ENCODE measurements at places on chromosomes 2 and 18.

DNA sequence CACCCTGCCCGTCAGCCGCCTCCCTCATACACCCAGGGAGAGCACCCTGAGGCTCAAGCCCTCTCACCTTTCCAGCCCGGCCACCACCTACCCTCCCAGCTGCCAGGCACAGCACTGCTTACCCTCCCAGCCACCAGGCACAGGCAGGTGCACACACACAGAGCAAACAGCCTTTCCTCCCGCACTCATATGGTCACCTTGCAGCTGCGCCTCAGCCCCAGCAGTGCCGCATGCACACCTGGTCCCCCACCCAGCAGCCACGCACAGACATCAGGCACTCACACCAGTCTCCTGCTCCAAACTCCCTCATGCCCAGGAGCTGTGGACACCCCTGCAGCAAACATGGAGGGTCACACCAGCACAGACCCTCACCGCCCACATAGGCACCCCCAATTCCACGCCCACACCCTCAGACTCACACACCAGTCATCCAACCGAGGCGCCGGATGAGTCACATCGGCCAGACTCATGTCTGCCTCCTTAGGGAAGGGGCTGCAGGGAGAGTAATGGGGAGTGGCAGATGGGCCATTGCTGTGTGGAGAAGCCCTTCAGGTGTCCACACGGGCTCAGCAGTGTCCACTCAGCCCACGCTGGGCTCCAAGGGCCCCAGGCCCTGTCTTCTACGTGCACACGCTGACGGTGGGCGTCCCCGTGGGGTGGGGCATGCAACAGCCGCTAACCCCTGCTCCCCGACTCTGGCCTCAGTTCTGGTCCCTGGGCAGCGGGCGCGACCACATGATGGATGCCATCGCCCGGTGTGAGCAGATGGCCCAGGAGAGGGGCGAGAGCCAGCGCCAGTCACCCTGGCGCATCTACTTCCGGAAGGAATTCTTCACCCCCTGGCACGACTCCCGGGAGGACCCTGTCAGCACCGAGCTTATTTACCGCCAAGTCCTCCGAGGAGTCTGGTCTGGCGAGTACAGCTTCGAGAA lies 22.3 kb upstream of the GPR17 start:
- DNase-seq, result peak; percentile 64

- DNase-seq, result no peak
Measured at GRCh38 chr2:128373451-128374000, 54.9 kb upstream of the HS6ST1 start.

GRCh38 chr2:179859523-179859922 lies 1.9 kb downstream of the ZNF385B start:
- DNase-seq, result no peak

DNA sequence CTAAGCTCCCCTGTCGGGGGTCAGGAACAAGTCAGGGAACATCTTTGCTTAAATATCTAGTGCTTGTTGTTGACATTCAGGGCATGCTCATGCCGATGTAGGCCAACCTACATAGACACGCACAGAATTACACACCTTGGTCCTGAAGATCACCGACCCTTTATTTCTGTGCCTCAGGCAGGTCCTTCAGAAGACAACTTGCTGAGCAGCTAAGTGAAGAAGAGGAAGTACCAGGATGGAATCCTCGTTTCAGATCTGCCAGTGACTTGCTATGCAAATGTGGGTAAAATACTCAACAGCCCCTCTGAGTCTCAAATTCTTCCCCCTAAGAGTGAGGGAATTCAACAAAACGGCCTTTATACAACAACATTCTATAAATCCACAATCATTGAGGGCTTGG lies 494.7 kb downstream of the BCL11A start:
- DNase-seq, result no peak

DNA sequence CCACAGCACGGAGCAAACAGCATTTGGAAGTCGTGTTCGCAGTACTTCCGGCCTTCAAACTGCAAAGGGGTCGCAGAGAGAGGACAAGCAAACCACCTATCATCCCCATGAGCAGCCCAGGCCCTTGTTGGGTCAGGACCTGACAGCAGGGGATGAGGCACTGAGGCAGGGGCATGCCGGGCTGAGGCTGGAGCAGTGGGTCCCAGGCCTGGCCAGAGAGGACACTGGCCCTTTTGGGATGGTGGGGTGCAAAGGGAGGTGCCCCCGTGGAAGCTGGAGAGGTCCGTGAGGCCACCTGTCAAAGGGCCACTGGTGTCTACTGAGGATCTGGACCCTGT lies 8.9 kb downstream of the GPR17 start:
- no peak for DNase-seq

DNA sequence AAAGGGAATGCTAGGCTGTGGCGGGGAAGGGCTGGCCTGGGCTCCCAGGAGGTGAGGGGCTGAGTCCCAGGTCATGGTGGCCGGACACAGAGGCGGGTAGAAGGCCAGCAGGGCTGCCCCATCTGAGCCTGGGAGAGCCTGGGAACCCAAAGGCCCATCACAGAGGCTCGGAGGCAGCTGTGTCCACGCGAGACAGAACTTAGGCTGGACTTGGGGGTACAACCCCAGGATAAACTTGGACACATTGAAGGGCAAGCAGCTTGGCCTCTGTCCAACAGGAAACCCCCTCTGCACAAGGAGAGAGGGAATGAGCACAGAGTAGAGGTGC lies 95.9 kb downstream of the ZFP36L2 start:
- no peak for DNase-seq

DNA sequence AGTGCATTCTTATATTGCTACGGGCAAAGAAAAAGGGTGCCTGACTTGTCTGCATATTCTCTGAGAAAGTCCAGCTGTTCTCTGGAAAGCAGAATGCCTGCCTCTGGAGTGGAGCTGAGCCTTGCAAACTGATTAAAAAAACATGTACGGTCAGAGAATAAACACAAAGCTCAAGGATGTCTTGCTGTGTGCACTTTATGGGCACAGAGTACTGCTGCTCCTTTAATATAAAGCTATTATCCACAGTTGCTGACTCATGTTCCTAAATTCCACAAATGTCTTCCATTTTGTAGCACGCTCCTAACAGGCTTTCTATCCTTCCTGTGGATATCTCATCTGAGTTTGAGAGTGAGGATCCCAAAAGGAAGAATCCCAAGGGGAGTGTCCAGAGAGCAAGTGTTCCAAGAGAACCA lies 229.0 kb downstream of the MREG start:
- peak; percentile 47 for DNase-seq

Data from SJSA1 (cell line).